ENCODE measurements at places on chromosomes 7 and 10. TPM values are rescaled to one million over a fixed set of nuclear protein-coding genes. Genes with fewer than 3 reads are reported as not detected.
A peak's percentile ranks its signal among the peaks of the same experiment; 100 is the strongest.

The PRTFDC1 gene
- 3.6 TPM for total RNA-seq

The TEX36 gene
- not detected for total RNA-seq

The SUN3 gene
- total RNA-seq, result not detected

The TMEM213 gene
- total RNA-seq, result not detected

- DNase-seq, result no peak
These were observed 1.2 kb downstream of the PARP12 start for GRCh38 chr7:140061607-140061930.

- no peak for DNase-seq
These were observed 898.1 kb downstream of the XPNPEP1 start for GRCh38 chr10:109025172-109025571.

DNA sequence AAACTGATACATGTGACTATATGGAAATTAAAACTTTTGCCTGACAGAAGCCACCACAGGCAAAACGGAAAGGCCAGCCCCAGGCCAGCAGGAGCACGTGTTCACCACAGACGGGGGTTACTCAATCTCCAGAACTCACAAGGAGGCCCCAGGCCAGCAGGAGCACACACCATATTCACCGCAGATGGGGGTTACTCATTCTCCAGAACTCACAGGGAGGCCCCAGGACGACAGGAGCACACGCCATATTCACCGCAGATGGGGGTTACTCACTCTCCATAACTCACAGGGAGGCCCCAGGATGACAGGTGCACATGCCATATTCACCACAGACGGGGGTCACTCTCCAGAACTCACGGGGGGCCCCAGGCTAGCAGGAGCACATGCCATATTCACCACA, 61.5 kb downstream of the NKX6-2 start:
- no peak for DNase-seq

DNA sequence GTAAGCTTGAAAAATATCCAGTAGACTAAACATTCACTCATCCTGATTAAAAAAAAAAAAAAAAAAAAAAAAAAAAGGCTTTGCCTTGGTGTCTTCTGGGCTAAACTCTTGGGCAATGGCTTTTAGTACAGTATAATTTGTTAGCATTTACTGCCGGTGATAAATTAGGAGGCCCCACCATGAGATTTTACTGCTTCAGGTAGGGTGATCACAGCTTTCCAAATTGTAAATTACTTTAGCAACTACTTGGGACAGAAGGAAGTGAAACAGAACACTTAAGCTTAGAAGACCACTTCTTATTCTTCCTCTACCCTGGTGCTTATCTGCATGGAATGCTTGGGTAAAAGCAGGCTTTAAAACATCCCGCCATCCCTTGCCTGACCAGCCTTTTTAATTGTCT, 152.1 kb downstream of the HIBADH start:
- no peak for DNase-seq

DNA sequence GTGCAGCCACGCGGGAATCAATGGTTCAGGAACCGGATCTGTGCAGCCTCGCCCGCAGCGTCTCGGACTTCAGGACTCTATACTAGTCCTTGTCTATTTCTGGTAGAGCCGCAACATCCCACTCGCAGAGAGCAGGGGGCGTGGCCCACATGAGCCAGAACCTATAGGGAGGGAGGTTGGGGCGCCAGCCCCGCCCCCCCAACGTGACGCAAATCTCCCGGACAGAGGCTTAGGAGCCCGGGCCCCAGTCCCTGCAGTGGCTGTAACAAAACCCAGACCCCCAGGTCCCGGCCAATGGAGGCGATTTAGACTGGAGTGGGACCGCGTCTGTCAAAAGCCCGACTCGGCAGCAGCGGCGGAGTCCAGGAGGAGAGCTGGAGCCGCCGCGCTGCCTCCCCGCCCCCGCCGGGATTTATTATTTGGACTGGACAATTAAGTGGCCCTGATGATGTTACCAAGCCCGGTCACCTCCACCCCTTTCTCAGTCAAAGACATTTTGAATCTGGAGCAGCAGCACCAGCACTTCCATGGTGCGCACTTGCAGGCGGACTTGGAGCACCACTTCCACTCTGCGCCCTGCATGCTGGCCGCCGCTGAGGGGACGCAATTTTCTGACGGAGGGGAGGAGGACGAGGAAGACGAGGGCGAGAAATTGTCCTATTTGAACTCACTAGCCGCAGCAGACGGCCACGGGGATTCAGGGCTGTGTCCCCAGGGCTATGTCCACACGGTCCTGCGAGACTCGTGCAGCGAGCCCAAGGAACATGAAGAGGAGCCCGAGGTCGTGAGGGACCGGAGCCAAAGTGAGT, at the start of gene NKX2-3:
TSS of gene NKX2-3 (plus strand) at position 256 of the 809 bp plus-strand sequence. CDS start at position 446, 190 bp downstream.
- DNase-seq, result peak; percentile 64
